Activated CD8-positive, alpha-beta memory T cell treated with anti-CD3 and anti-CD28 coated beads, Interleukin-2, amount 10 ng/mL, durations not matched to agents 7 days and 5 days (primary cell): ENCODE measurements at places on chromosomes 7 and 10.

- DNase-seq, result peak; percentile 51
Observed at GRCh38 chr7:128103498-128104107, 72.4 kb upstream of the LRRC4 start.

- no peak for DNase-seq
Observed at GRCh38 chr7:142799437-142799835, 28.7 kb downstream of the PRSS2 start.

DNA sequence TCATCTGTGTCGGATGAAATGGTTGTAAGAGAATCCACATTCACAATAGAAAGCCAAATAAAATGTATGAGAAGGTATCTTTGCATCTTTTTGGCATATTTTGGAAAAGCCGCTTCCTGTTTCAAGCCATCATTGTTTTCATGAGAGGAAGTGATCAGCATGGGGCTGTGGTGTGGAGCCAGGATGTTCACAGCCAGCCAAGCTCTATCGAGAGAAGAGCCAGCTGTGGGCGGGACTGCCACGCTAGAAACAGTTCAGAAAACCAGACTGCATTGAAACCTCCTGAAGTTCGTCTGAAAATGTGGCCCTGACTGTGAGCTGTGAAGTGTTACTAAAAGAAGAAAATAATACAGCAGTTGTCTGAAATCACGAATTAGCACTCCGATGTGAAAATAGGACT is 21.2 kb upstream of the NPS start:
- DNase-seq, result no peak

GRCh38 chr7:2016761-2017480 is 215.8 kb downstream of the MAD1L1 start:
- no peak for DNase-seq

- DNase-seq, result peak; percentile 67
Observed at GRCh38 chr10:118720685-118721538, 33.9 kb downstream of the CACUL1 start.

DNA sequence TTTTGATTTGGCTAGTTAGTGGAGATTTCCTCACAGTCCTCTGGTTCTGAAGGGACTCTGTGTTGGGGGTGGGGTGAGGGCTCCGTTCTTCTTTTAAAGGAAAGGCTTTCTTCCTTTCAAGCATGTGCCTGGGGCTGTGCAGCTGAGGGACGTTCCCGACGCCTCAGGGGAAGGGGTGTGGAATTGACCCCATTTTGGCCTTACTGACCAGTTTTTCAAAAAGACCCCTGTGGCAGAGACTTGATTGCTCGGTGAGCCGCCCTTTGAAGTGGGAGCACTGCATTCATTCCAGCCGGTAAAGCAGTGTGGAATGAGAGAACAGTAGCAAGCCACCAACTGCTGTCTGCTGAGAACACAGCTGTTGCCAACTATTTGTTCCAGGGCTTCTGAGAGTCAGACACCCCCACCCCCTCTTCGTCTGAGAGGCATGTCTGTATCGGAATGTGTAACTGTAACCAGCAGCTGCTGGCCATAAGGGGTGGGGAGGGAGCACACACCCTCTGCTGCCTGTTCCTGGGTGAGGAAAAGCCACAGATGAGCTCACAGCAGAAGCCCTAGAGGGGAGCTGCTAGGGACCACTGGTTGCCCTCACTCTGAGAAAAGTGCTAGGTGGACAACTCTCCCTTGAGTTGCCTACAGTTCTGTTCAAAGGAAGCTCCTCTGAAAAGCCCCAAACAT is 33.2 kb downstream of the WBP1L start:
- DNase-seq, result no peak

- no peak for DNase-seq
Observed at GRCh38 chr7:131591687-131592319, 35.4 kb upstream of the PODXL start.

GRCh38 chr7:157544226-157544625 is 207.4 kb downstream of the DNAJB6 start:
- no peak for DNase-seq

GRCh38 chr7:85289279-85289678 is 102.4 kb upstream of the SEMA3D start:
- DNase-seq, result no peak

GRCh38 chr7:29329686-29330085 is 135.1 kb downstream of the CHN2 start:
- DNase-seq, result no peak

DNA sequence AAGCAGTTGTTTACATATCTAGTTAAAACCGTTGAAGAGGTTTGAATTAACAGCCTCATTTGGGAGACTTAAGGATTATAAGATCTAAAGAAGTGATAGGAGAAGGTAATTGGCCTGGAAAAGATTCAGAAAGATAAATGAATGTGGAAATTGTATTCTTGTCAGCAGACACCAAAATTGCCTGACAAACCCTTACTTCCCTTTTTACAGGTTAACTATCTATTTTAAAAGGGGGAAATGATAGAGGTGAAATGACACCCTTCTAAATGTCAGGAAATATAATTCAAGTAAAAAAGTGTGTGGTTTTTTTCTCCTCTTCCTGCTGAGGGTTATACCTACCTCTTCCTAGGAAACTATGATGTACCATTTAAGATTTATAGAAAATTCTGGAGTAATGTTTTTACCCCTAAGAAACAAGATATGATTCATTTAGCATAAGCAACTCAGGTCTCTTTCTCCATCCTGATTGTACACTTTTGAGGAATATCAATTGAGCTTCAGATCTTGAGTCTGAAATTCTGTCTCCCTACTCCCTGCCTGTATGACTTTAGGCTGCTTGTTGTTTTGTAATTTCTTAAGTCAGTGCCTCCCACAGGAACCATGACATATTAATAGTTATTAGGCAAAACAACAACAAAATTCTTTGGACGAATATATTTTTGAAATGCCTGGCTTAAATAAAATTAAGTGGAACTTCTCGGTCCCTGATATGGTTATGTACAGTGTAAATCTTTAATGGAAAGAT is 250.4 kb downstream of the RNLS start:
- no peak for DNase-seq

DNA sequence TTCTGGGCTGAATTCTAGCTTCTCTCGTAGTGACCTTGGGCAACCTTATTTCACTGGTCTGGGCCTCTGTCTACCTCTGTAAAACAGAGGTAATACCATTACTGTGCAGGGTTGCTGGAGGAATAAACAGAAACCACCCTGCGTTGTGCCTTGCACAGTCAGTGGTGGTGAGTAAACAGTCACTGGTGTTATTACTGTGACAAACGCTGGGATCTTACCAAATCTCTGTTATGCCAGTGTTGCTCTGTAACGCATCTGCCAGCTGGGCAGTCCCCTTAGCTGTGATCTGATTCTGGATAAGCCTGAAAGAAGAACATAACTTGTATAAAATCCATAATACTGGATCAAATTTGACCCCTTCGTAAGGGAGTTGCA is 49.4 kb downstream of the NOD1 start:
- DNase-seq, result no peak

GRCh38 chr7:80533287-80533686 is 21.4 kb upstream of the GNAT3 start:
- DNase-seq, result no peak

DNA sequence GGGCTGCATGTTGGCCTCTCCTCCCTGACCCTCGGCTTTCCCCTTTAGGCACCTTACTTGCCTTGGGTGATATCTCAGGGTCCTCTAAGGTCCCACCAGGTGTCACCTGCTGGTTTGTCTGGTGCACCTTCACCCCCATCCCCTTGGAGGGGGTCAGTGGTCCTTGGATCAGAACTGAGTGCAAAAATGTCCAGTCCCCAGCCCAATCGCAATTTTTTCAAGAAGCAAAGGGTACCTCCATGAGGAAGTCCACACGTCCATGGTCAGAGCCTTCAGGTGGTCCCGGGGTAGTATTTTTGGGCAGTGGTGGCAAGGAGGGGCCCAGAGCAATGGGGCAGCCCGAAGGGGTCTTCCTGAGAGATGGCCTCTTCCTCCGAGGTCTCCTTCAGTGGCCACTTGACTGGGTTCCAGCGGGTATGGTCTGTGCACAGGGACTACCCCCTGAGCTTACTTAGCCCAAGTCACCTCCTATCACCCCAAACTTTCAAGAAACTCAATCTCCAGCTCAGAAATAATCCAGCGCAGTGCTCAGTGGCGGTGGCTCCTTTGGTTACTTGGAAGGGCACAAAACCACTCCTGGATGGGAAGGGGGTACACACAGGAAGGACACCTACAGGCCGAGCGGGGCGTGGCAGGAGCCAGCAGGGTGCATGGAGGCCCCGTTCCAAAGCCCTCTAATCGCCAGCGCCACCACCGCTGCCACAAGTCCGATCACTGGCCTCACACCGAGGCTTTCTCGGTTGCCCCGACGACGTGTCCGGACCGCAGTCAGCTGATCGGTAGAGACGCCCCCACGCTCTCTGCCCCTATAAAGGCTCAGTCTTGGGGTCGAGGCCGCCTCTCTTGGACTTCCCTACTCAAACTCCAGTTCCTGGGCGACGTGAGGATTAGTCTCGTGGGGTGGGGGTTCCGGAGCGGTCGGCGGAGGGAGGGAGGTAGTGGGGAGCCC is 4.5 kb downstream of the SAP25 start:
- DNase-seq, result peak; percentile 73

DNA sequence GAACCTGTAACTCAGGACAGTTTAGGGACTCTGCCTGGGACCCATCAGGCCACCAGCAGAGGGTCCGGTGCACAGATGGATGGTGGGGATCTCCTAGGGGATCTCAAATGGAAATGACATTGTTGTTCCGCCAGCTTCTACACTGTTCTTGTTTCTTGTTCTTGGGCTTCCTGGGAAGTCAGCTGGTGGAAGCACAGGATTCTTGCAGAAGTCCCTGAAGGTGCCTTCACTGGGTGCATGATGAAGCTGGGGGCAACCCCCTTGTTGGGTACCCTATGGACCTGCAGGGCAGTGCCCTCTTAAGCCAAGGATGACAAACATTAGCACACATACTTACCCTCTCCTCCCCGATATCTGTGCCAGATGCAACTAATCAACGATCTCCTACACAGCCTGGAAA is 18.6 kb downstream of the SFTPD start:
- no peak for DNase-seq

DNA sequence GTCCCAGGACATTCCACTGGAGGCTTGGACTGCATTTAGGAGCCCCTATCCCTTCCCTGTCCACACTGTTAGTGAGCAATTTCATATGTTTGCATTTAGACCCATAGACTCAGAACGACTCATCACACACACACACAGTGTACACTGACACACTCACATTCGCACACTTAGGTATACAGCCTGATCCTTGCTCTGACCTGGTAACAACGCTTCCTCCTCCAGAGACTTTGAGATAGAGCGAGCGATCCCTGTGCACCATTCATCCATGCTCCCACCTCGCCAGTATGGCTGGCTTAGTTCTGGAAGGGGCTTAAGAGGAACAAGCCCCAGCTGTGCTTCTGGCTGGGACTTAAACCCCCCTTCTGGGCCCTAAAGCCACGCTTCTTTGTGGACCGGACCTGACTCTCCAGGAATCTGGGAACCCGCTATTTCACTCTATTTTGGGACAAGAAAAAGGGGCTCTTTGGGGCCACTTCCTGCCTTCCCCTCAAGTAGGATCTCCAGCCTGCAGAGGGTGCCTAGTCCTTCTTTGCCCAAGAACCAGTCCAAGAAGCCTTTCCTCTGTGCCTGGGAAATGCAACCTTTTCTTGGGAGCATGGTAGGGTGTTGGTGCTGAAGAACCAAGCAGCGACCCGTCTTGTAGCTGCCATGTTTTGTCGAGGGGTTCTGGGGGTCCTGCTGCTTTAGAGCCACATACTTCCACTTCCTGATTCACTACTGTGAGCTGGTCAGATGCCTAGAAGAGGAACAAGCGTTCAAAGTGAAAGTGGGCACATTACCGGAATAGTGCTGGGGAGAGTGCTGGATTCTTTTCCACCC is 1.1 kb upstream of the HOXA13 start:
- no peak for DNase-seq

- DNase-seq, result no peak
Observed at GRCh38 chr7:70645279-70645678, 486.7 kb upstream of the GALNT17 start.

GRCh38 chr7:82443547-82444219 is at the start of gene CACNA2D1:
Gene CACNA2D1 (minus strand): TSS chr7:82443777.
- DNase-seq, result no peak

DNA sequence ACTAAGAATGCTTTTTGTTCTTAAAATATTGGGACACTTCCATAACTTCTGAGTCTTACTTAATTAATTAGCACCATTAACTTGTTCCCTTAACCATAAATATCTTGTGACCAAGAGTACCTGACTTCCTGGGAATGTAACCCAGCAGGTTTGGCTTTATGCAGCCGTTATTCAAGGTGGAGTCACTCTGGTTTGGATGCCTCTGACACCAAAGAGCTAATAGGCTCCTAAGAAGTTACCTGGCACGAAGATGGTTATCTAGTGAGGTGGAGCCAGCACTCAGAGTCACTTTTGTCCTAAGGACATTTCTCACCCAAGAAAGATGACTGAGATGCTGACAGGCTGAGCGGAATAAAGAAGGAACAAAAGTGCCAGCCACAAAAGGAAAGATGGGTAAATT is 172.3 kb downstream of the C1GALT1 start:
- no peak for DNase-seq

DNA sequence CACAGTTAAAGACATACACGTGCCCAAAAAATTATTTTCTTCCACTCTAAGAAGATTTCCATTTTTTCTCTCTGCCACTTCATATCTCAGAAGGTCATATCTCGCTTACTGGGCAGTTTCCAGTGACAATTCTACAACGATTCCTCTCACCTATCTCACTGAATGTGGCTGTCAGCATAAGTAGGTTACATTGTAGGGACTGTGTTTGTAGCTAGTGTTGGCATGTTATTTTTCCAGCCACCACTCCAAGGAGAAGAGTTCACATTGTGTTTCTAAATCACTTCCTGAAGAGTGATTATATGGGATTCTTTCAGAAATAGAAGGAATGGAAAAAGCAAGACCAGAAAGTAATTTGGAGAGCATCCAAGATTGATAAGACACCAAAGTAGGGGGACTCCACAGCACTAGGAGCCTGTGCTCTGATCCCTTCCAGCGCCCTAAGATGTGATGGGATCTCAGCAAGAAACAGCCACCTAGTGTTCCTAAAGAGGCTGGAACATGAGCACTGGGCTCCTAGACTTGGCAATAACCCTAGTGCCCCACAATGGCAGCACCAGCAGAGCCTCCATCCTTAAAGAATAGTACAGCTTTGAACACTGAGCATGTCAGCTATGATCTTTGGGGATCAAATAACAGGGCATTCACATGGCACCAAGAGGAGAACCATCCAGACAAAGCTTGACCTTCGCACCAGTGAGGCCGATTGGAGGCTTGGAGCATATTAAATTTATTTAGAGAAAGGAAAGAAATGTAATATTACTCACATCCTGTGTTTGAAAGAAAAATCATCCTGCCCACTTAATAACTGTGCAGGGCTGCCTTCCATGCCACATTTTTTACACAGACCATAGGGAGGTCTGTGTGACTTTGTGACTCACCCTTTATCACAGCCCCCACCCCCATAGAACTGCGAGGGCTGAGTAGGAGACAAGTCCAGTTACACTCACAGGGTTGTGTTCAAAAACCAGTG is 51.8 kb downstream of the CAV1 start:
- DNase-seq, result peak; percentile 48

GRCh38 chr7:132171130-132171576 is 405.1 kb downstream of the PLXNA4 start:
- no peak for DNase-seq

- no peak for DNase-seq
Observed at GRCh38 chr7:118109607-118110006, 74.4 kb upstream of the LSM8 start.

GRCh38 chr7:43868181-43868580 is 1.1 kb downstream of the MRPS24 start:
- no peak for DNase-seq
